Renal cortex interstitium (tissue), 15 donors: ENCODE measurements at places on chromosomes 5 and 9.

GRCh38 chr9:69476016-69476415 lies 151.0 kb downstream of the ENTREP1 start:
- no peak for DNase-seq

- DNase-seq, result no peak
These were observed 4.8 kb downstream of the IL9 start for GRCh38 chr5:135890867-135891266.

- no peak for DNase-seq
These were observed 20.1 kb upstream of the CXCL14 start for GRCh38 chr5:135598691-135599395.

- DNase-seq, result no peak
These were observed 189.0 kb downstream of the CETN3 start for GRCh38 chr5:90220554-90220953.

DNA sequence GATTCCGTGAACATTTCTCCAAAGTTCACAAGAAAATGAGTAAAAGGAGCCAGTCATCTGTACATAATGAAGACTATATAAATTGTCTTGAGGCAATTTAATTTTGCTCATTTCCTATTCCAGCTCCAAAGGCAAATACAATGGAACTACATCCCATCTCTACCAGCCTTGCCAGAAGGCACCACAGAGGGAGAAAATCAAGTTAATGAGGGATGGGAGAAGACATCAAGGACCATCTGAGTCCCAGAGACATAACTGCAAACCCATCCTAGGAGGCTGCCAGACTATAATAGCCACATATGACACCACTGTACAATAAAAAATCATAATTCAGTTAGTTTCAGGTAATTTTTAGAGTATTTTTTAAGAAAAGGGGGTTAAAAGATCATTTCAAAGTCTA lies 136.3 kb upstream of the RGMB start:
- no peak for DNase-seq

DNA sequence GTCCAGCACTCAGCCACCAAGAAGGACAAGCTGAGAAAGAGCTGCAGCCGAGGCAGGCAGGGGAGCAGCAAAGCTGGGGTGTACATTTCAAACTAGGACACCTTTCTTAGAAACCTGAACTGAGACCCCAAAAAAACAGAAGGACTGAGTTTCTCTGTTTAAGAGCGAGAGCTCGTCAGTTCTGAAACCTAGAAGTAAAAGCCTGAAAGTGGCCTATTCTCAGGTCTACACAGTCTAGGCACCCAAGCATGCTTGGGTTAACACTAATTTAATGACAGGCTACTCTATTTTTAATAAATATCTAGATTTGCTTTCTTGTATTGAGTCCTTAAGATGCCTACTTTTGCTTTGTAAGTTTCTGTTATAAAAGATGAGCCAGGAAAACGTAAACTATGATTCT lies 49.0 kb upstream of the TLE4 start:
- no peak for DNase-seq

- no peak for DNase-seq
These were observed 383.8 kb upstream of the TUSC1 start for GRCh38 chr9:26061948-26062575.

- peak; percentile 62 for DNase-seq
These were observed 142.8 kb downstream of the DCP2 start for GRCh38 chr5:113119246-113119924.

GRCh38 chr9:112112941-112113681 lies 62.0 kb downstream of the SUSD1 start:
- no peak for DNase-seq

GRCh38 chr9:35832814-35833213 lies 3.8 kb downstream of the TMEM8B start:
- DNase-seq, result no peak

DNA sequence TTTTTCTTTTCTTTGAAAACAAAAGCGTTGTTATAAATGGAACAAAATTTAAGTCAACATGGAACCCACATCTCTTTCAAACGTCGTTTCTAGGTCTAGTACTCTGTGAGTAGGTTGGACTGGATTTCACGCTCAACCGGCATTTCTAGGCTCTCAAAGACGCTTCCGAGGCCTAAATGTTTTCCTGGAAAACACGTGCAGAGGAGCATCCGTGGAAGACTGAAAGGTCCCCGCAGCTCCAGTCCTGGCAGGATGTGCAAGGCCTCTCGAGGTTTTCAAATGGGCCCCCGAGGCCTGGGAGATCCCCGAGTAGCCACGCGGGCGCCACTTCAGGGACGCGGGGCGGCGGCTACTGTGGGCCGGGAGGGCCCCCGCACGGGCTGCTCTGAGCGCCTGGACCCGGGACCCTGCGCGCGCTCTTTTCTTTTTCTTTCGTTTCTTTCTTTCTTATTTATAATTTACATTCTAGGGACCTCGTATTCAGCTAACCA lies 4.2 kb upstream of the IRX2 start:
- DNase-seq, result no peak

GRCh38 chr9:26723486-26723885 lies 169.1 kb downstream of the CAAP1 start:
- no peak for DNase-seq

DNA sequence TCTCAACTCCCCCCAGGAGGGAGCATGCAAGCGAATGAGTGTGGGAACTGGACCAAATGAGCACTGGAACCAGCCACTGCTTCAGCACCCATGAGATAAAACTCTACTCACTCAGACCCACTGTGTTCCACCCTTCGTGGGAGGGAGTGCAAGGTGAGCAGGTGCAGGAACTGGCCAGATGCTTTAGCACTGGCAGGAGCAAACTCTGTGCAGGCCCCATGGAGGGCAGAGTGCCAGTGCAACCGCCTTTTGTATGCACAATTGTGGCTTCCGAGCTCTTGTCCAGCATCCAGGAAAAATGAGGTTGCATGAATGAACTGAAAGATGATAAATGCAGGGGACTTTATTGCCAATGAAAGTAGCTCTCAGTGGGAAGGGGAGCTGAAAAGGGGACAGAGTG lies 67.4 kb upstream of the CCDC112 start:
- DNase-seq, result no peak

DNA sequence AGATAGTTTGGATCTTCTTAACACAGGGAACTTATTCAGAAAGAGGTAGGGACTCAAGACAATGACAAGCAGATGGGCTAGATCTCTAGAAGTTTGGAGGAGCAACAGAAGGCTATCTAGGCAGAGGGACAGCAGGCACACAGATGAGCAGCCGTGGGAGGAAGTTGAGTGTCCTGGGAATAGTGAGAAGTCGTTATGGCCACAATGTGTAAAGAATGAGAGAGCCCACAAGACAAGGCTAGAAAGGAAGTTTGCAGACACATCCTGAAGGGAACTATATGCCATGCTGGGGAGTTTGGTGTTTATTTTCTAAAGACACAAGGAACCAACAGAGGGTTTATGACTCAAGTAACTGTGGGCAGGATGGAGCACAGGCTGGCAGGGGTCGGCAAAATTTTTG lies 160.6 kb downstream of the PALM2AKAP2 start:
- DNase-seq, result no peak

GRCh38 chr5:116730185-116730584 lies 155.6 kb upstream of the SEMA6A start:
- no peak for DNase-seq

DNA sequence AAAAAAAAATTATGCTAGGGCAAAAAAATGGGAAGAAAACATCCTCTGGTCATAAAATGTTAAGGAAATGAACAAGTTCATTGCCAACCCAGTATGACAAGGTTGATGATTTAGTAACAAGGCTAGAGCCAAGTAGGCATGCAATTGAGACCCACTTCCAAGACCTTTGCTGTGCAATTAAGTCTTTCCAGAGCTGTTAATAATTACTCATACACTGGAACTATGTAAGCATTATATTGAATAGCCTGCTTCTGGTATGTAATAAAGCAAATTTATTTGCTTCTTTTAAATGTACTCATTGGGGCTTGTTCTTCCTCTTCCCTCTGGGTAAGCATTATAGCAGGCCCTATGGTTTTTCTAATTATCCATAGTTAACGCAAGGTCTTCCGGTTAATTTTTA lies 32.5 kb upstream of the SNAPC3 start:
- DNase-seq, result no peak

DNA sequence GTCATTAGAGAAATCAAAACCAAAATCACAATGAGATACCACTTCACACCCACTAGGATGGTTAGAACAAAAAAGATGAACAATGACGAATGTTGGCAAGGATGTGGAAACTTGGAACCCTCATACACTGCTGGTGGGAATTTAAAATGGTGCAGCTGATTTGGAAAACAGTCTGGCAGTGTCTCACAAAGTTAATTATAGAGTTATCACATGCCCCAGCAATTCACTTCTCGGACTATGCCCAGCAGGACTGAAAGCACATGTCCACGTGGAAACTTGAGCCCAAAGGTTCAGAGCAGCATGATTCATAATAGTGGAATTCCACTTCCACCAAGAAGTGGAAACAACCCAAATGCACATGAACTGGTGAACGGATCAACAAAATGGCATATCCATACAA lies 85.0 kb upstream of the HRH2 start:
- DNase-seq, result no peak

GRCh38 chr5:96733771-96734500 lies 71.8 kb downstream of the CAST start:
- DNase-seq, result no peak

DNA sequence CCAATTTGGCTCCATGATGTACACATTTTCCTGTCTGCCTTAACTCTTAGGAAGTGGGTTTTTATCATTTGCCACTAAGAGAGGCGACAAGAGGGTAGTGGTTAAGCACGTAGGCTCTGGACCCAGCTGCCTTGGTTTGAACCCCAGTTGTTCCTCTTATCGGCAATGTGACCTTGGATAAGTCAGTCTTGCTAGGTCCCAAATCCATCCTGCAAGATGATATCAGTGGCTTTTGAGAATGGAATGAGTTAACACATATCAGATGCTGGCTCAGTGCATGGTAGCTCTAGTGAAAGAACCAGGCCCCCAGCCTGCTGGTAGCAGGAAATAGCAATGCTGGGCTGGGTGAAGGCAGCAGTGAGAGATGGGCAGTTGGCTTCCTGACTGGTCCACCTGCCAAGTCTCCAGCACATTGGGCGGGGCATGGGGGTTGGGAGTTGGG lies 72.5 kb downstream of the STK10 start:
- DNase-seq, result no peak

- DNase-seq, result no peak
These were observed 78.6 kb downstream of the PDZD2 start for GRCh38 chr5:31717561-31717960.

DNA sequence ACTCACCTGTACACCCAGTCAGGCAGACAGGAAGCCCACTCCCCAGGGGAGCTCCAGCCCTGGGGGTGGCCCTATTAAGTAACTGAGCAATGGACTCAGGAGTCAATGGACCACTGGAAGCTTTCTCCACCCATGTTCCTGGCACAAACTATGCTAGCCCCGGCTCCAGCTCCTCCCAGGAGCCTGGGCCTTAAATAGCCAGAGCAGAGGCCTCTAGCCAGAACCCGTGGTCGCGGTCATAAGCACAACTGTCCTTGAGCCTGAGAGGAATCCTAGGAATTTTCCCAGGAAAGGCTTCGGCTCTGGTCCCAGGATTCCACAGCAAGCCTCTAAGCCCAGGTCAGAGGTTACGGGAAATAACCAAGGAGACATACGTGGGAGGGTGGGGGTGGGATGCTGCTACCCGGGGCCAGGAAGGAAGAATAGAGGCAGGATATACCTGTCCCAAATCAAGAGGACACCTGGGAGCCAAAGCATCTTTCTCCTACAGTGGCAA lies 5.5 kb downstream of the SEPTIN8 start:
- DNase-seq, result no peak

GRCh38 chr9:87278971-87279733 lies 218.5 kb upstream of the DAPK1 start:
- no peak for DNase-seq

DNA sequence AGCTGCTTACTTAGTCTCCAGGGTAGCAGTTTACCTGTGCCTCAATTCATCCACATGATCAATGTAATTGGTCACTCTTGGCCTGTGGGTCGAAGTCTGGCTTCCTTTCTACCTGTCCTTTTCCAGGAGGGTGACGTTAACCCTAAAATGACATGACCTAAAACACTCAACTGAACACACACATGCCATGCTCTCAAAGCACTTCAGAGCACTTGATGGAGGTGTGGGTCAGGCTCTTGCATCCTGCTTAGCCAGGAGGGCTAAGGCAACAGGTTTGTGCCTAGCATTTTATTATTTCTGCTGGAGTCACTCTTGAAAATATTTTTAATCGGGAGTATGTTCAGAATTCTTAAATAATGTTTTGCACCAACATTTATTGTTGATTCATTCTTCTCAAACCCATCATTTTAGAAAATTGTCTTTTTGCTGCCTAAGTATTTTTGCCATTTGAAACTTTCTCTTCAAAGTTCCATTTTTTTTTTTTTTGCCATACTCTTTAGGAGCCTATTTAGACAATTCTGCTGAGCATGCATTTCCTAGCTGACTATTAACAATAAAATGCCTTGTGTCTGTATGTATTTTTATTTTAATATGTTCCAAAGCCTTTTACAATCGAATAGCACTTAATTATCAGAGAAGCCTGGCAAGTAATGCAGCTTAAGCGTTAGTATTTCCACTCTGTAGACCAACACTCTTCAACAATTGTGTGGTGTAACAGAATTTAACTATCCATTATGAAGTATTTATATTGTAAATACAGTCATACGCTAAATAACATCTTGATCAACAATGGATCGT lies 59.1 kb downstream of the ATP10B start:
- no peak for DNase-seq

DNA sequence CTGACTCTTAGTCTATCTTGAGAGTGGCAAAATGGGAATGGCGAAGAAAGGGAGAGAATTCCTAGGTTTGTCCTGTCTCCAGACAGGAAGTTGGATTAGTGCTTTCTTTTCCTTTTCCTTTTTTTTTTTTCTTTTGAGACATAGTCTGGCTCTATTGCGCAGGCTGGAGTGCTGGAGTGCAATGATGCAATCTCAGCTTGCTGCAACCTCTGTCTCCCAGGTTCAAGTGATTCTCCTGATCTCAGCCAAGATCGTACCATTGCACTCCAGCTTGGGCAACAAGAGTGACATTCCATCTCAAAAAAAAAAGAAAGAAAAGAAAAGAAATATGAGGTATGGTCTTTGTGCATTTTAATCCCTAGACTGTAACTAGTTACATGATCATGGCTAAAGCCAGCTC lies 12.6 kb upstream of the KIF27 start:
- DNase-seq, result no peak

GRCh38 chr5:59287361-59287760 lies 606.2 kb downstream of the PDE4D start:
- no peak for DNase-seq

DNA sequence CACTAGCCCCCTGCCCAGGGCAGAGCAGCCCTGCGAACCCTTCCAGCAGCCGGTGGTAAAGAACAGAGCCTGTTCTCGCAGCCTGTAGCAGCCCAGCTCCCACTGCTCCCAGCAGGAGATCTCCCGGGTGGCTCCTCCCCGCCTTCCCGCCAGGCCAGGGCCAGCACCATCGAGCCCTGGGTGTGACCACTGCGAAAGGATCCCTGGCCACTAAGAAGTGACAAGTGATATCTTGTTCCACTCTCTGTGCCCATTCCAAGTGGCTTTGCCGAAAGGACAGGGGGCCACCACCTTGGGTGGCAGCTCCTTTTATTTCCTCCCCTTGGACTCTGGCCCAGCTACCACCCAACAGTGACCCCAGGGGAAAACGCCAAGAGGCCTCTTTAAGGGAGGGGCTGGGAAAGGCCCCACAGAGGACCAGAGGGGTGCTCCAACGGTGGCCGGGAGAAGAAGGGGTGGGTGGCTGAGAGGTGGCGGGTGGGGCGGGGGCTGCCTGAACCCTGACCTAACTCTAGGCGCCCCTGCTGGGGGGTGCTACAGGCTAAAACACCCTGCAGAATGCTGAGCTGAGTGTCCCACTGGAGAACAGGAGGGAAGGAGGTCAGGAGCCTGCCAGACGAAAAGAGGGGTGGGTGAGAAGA lies 1.6 kb downstream of the NACC2 start:
- no peak for DNase-seq

GRCh38 chr5:93578813-93579691 lies 2.0 kb downstream of the NR2F1-AS1 start:
- DNase-seq, result no peak
